NCI-H1105 (cell line): ENCODE measurements at places on chromosomes 1 and 21.

GRCh38 chr1:33265780-33266605 lies 9.7 kb downstream of the ZNF362 start:
- DNase-seq = no peak

DNA sequence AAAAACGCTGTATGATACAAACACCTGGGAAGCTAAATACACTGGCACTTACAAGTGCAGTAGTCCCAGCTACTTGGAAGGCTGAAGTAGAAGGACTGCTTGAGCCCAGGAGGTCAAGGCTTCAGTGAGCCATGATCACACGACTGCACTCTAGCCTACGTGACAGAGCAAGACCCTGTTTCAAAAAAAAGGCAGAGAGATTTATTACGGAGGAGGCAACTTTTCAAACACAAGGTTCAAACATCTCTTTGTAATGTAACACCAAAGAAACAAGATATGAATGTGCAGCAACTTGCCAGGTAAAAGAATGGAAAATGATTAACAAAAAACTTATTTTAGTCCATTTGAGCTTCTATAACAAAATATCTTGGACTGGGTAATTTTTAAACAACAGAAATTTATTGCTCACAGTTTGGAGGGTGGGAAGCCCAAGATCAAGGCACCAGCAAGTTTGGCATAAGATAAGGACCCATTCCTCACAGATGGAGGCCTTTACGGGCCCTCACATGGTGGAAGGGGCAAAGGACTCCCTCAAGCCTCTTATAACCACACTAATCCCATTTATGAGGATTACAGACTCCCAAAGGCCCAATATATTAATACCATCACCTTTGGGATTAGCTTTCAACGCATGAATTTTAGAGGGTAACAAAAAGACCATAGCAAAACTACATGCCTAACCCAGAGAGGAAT lies 73.3 kb downstream of the EVI5 start:
- DNase-seq = no peak

- no peak for DNase-seq
These were observed 13.2 kb downstream of the RC3H1 start for GRCh38 chr1:174008979-174009378.

- DNase-seq = no peak
These were observed 2.7 kb downstream of the ZBTB7B start for GRCh38 chr1:155005076-155006011.

GRCh38 chr1:179142889-179143299 lies 61.0 kb downstream of the TOR3A start:
- no peak for DNase-seq

DNA sequence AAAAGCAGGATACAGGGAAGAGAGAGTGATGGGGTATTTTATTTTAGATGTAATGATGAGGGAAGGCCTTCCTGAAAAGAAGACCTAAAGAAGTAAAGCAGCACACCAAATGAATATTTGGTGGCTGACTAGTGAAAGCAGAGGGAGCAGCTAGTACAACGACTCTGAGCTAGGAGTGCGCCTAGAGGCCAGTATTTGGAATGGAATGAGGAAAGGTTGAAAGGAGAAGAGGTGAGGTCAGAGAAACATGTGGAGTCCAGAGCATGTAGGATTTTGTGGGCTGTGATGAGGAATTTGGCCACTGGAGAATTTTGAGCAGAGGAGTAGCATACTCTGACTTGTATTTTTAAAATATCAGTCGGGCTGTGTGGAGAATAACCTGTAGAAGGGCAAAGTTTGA lies 11.8 kb upstream of the RPL5 start:
- no peak for DNase-seq

GRCh38 chr1:236808005-236808404 lies 12.9 kb downstream of the MTR start:
- no peak for DNase-seq

- no peak for DNase-seq
These were observed 4.6 kb downstream of the AGTRAP start for GRCh38 chr1:11740258-11741192.

GRCh38 chr1:150563340-150564038 lies 14.3 kb downstream of the ADAMTSL4 start:
- DNase-seq = no peak

DNA sequence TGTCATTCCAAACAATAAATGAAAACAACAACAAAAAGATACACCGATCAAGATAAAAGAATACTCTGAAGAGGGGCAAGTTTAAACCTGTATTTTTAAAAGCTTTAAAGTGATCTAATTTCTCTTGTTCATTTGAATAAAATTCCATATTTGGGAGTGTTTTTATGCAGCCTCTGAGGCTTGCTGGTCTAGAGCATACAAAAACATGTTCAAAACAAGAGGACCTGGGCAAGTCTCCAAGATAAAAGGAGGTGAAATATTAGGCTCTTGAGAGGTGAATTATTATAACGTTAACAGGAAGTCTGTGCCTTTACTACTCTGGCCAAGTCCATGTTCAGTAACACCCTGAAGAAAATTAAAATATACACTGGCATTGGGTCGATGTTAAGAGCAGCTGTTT lies 20.1 kb downstream of the URB1 start:
- DNase-seq = peak; percentile 90
